ENCODE measurements at places on chromosomes 1 and 21. TPM values are rescaled to one million over a fixed set of nuclear protein-coding genes. Genes with fewer than 3 reads are reported as not detected.

BGLAP gene
- 6.8 TPM for total RNA-seq

TEX38 gene
- total RNA-seq = 0.57 TPM

AMY1C gene
- total RNA-seq = not detected

NR5A2 gene
- 0.38 TPM for total RNA-seq

NBPF6 gene
- total RNA-seq = not detected

UBE2U gene
- not detected for total RNA-seq

OR2AK2 gene
- not detected for total RNA-seq

DMBX1 gene
- total RNA-seq = not detected

DNA sequence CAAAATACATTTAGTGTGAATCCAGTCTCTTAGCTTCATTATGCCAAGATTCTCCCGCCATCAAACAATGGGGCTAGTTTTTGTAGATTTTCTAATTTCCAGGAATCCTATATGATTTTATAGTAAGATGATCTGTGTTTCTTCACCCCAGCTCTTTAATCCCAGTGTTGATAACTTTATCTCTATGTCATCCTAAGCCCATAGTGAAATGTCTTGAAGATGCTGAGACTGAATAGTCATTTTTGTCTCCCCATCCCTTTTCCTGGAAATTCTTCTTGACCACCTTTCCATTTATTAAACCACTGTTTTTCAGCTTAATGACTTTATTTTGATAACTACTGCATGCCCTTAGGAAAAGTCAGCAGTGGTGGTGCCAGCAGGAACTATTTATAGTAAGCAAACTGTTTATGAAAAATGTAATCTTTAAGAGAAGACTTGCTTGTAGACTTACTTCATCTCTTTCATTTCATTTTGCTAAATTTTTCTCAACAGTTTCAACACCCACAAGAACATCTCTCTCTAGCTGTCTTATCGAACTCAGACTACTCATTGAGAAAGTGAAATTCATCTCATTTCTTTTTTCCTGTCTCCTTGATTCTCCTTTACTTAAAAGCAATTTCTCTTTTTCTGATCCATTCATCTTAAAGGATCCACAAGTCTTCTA, 116.6 kb downstream of the NTMT2 start:
- DNase-seq = no peak

DNA sequence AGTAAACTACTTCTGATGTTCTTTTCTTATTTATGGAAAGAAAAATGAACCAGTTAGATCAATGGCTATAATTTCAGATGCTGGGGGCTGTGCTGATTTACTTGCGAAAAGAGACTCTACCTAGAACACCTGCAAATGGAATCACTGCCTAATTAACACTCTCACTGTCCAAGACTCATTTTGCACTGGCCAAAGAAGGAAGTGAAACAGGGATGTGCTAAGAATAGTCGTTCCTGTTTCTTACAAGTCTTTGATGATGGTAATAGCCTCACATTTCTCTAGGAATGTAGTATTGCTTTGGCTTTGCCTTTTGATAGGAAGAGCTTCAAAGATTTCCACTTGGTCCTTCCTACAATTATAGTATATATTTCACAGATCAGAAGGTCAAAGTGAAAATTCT, 12.7 kb upstream of the TSNAX start:
- DNase-seq = no peak

DNA sequence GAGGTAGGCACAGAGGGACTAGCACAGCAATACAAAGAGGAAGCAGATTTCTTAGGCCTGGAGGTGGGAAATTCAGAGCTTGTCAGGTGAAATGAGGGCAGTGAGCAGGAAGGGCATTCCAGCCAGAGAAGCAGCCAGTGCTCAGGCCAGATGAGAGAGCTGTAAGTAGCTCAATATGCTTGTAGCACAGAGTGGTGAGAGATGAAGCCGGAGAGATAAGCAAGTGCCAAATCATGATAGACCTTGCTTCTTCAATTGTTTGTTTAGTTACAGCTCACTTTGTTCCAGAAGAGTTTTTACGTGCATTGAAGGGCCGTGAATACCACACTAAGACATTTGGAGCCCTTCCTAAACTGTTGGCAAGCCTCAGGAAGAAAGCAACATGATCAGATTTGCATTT, 42.0 kb upstream of the ADAMTS1 start:
- DNase-seq = no peak

DNA sequence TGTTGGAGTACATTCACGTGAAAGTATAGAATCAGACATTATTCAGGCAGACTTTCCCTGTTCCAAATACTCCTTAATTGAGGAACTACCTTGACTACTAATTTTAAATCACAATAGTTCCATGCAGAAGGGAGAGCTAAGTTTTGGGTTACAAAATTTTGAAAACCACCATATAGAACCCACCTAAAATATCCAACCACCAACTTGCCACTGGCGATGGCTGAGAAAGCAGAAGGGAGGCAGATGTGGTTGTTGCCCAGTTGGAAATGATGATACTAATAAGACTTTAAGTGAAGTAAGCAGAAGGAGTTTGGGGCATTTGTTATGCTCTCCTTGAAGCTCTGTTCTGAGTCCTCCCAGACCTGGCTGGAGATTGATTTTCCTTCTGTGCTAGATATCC, 190.7 kb downstream of the HLX start:
- no peak for DNase-seq

GRCh38 chr1:179129702-179130473, 48.0 kb downstream of the TOR3A start:
- DNase-seq = no peak

GRCh38 chr1:168343566-168343965, 62.9 kb downstream of the TBX19 start:
- DNase-seq = no peak

- DNase-seq = no peak
These were observed 28.9 kb downstream of the S100A6 start for GRCh38 chr1:153506831-153507413.

DNA sequence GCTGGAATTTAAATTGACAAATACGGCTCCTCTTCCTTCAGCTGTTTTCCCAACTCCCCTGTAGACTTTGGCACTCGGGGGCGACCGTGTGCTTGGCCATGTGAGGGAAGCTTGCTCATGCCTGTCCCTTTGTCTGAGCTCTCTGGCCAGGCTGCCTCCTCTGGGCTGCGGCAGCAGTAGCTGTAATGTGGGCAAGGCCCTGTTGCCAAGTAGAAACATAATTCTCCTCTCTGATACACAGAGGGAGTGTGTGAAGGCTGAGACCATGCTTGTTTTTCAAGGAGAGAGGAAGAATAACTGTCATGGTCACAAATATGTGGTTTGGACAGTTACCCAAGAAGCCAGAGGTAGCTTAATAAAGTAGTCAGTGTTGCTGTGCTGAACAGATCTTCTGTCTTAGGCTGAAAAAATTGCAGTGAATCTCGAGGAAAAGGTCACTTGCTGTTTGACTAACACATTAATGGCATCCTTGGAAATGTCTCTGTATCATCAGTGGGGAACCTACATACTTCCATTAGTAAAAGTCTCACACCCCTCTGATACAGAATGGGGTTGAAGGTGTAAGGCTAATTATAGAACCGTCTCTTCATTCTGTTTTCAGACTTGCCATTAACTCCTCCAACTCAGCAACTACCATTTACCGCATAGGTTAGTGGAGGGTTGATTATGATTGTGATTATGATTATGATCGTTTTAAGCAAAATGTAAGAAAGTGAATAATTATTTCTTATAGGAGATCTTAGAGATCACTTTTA, 94.6 kb downstream of the TGFB2 start:
- no peak for DNase-seq

DNA sequence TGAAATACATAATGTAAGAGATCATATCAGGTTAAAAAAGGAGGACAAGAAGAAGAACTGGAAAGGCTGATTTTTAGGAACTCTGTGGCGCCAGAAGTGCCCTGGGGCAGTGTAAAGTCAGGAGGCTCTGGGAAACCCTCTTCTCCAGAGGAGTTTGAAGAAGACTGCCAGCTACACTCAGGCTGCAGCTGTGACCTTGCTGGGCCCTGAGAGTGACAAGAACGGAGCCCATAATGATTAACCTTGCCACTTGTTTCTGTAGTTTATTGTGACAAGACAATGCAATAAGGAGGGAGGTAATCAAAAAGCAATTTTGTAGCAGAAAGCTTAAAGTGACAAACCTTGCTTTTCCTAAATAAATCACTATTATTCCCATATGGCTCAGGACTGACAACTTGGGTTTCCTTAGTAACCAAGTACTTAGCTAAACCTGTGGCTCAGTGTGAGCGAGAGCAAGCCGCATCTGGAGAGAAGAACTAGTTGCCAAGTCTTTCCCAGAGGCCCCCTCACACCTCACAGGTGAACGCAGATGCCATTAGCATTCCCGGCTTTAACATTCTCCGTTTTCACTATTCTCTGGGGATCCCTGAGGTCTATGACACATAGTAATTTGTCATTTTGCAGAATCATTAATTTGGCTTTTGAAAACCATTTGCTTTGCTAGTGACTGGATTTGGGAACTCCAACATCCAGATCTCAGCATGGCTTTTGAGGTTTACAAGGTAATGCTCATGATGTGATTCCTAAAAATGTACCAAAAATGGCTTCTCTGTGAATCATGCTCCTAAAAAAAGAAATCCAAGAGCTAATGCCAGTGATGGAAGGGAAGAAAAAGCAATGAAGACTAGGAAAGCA, 115.9 kb downstream of the OMA1 start:
- no peak for DNase-seq

- no peak for DNase-seq
These were observed 72.3 kb upstream of the ADAM30 start for GRCh38 chr1:119968601-119969000.

- no peak for DNase-seq
These were observed 76.7 kb downstream of the NFASC start for GRCh38 chr1:204947338-204947737.

DNA sequence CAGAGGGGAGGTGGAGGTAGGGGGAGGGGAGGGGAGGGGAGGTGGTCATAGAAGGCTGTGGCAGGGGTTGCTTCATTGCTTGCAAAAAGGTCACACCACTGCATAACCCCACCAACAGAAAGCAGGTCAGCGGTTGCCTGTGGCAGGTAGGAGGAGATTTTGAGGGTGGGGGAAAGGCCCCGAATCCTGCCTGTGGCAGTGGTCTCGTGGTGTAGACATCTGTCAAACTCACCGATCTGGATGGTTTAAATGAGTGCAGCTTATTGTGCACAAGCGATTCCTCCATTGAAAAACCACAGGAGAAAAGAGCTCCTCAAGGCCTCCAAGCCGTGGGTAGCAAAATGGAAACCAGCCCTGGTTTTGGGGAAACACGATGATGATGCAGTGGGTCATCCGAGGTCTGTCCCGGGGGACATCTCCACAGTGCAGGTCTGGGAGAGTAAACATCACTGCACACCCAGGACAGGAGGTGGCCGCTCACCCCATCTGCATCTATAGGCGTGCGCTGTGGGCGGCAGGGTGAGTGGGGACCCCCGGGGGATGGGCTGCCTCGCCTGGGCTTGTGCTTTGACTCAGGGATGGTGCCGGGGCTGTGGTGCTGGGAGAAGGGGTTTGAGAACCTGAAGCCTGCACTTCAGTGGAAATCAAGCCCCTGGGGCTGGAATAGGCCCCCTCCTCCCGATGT, 112.3 kb downstream of the CRYAA start:
- no peak for DNase-seq

DNA sequence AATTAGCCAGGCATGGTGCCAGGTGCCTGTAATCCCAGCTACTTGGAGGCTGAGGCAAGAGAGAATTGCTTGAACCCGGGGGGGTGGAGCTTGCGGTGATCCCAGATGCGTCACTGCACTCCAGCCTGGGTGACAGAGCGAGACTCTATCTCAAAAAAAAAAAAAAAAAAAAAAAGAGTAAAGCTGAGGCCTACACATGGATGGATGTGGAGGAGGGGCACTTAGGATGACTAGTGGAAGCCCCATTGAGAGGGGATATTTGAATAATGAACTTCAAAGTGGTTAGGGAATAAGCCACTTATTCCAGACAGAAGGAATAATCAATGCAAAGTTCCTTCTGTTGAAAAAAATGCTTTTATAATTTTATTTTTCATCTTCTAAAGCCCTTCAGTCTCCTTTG, 51.4 kb downstream of the PTBP2 start:
- no peak for DNase-seq

GRCh38 chr1:162562470-162562828, 927 bp downstream of the UAP1 start:
- DNase-seq = no peak

DNA sequence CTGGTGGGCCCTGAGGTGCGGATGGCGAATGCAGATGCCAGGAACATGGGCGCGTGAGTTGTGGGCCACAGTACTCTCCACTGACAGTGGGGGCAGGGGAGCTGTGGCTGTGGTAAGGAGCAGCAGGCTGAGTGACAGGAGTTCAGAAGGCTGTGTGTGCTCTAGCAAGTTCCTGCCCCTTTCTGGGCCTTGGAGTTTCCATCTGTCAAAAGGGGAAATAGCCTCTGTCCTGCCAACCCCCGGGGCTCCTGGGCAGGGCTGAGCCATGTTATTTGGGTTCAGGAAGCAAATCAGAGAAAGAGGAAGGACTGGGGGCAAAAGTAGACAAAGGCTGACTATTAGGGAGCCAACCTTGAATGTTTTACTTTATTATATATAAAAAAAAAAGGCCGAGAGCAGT, 19.5 kb upstream of the MFN2 start:
- DNase-seq = no peak

GRCh38 chr1:5977494-5978444, 14.5 kb downstream of the NPHP4 start:
- DNase-seq = no peak

- DNase-seq = no peak
These were observed 5.6 kb upstream of the DDOST start for GRCh38 chr1:20666804-20667203.

GRCh38 chr1:165549973-165550372, 6.2 kb downstream of the LRRC52 start:
- no peak for DNase-seq

DNA sequence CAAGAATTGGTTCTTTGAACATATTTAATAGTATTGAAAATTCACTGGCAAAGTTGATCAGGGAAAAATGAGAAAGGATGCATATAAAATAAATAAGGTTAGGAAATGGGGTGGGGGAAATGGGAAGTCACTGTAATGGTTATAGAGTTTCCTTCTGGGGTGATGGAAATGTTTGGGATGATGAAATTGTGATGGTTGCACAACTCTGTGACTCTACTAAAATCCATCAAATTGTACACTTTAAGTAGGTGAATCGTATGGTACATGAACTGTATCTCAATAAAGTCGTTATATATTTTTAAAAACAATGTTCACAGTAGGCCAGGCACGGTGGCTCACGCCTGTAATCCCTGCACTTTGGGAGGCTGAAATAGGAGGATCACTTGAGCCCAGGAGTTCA, 56.4 kb upstream of the ZYG11A start:
- no peak for DNase-seq

GRCh38 chr1:168387781-168388760, 107.4 kb downstream of the TBX19 start:
- no peak for DNase-seq
